ENCODE measurements at places on chromosomes 7 and 10.

GRCh38 chr10:69439350-69439739 lies 11.9 kb upstream of the TSPAN15 start:
- no peak for DNase-seq

DNA sequence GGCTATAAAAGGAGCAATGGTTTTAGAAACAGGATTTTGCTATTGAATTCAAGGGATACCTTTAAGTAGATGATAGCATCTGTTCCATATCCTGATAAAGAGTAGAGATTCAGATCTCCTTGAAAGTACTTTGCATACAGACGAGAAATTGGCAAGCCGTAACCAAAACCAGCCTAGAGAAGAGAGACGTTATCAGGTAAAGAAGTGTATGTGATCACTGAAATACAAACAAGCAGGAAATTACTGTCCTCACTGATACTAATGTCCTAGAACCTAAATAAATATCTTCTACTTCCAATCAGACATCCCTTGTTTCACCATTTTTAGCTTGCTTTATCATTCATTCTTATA lies 9.4 kb downstream of the PDK4 start:
- DNase-seq, result no peak

DNA sequence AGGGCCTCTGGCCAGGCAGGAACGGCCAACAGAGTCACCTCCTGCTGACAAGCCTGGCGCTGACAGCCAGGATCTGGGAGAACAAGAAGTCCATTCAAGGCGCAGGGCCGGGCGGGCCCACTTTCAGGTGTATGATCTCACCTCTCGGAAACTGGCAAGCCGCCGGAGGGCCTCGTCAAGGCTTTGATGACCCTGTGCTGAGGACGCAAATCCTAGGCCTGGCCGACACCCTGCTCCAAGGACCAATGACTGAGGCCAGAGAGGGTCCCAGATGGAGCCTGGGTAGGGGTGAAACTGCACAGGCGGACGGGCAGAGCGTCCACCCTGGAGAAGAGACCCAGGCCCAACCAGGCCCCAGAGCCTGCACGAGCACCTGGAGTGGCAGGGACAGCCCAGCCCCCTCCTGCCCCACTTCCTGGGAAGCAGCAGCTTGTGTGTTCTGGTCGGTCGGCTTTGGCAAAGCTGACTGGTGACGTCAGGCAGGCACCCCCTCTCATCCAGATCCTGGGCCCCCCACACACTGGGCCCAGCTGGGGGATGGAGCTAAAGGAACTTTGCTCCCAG lies 30.6 kb downstream of the MYL10 start:
- no peak for DNase-seq

DNA sequence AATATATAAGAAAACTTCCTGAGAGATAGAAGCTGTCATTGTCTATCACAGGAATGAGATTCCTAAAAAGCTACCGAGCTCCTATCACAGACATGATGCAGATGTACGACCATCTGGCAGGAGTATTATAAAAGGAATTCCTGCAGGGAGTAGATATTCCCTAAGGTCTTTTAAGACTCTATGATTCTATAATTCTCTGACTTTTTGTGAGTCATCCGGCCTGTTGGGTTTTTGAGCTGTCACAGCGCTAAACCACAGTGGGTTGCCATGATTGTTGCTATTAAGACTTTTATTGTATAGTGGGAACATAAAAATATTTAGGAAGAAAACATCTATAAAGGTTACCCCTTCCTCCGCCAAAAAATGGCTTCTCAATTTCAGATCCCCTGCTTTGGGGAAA lies 223.4 kb downstream of the BMPER start:
- DNase-seq, result peak; percentile 19

GRCh38 chr7:34869057-34869456 lies 168.2 kb downstream of the DPY19L1 start:
- DNase-seq, result no peak

DNA sequence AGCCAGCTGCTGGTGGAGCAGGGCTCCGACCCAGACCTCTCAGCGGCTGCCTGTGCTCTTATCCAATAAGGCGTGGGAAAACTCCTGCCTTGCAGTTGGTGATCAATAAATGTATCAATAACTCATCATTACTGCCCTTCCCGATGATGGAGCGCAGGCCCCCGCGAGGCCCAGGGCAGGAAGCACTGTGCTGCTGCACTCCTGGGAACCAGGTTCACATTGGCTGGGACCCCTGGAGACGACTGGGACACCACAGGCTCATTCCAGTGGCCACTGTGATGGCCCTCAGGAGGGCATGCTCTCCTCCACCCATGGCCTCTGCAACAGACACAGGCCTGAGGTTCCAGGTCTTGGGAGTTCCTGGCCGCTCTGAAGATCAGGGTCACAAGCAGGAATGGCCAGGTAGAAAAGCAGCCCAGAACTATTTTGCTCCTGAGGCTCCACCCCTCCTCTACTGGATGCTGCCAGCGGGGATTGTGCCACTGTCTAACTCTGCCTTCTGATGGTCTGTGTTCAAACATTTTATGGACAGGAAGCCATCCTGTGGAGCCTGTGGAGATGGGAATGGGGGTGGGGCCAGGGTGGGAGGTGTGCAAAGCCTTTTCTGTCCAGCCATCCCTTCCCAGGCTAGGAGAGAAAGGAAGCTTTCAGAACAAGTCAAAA lies 287.4 kb upstream of the ZMIZ1 start:
- no peak for DNase-seq

- DNase-seq, result no peak
Measured at GRCh38 chr10:20254078-20254477, 437.8 kb downstream of the PLXDC2 start.

- no peak for DNase-seq
Measured at GRCh38 chr7:29349362-29349761, 154.8 kb downstream of the CHN2 start.

GRCh38 chr7:18768256-18768655 lies 272.7 kb downstream of the HDAC9 start:
- no peak for DNase-seq

DNA sequence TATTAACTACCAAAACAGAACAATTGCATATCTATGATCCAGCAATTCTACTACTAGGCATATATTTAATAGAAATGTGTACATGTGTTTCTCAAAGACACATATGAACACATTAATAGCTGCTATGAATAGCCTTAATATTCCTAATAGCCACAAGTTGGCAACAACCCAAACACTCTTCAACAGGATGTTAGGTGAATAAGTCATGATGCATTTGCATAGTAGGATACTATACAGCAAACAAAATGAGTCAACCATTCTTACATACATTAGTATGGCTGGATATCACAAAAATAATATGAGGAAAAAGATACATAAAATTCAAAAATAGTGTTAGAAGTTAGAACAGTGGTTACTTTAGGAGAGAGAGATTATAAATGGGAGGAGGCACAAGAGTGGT lies 26.8 kb upstream of the ZNF746 start:
- no peak for DNase-seq

- no peak for DNase-seq
Measured at GRCh38 chr10:81532403-81532802, 342.6 kb upstream of the NRG3 start.

GRCh38 chr7:28815928-28816373 lies 142.2 kb downstream of the TRIL start:
- DNase-seq, result no peak

- no peak for DNase-seq
Measured at GRCh38 chr7:39211581-39211980, 233.9 kb downstream of the POU6F2 start.

DNA sequence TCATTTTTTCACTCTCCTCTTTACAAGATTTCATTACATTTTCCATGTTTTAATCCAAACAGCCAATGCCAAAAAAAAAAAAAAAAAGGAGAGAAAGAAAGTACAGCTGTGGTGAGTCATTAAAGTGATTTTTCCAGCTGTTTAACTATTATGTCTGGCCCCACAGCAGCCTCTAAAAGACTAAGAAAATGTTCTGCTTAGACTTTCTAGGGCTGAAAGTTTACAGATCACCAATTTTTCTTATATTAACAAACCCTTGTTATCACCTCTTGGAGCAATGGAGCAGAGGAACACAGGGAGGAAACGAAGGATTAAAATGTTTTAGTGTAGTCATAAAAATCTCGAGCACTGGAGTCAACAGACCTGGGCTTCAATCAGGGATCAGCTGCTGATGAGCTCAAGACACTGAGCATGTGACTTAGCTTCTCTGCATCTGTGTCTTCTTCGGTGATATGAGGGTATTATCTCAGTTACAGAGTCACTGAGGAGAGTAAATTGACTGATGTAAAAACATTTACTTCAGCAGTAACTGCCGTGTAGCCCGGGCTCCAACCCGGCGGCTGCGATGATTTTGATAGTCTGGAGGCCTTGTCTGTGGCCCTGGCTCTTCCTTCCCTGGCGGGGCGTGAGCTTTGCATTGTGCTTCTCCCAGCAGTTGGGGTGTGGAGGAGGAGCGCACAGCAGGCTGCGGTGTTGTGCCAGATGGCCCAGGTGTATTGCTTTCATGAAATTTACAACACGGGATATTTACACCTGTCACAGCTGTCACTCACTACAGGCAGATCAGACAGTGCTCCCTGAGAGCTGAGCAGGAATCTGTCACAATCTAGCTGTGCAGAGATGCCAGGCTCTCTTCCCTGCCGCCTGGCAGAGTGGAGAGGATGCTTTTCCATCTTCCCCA lies 298.3 kb upstream of the FZD8 start:
- DNase-seq, result no peak

- peak; percentile 50 for DNase-seq
Measured at GRCh38 chr10:122374237-122374858, at the start of gene PLEKHA1. Gene PLEKHA1 (plus strand): TSS chr10:122374708. CDS start chr10:122393201, 18,493 bp downstream.

DNA sequence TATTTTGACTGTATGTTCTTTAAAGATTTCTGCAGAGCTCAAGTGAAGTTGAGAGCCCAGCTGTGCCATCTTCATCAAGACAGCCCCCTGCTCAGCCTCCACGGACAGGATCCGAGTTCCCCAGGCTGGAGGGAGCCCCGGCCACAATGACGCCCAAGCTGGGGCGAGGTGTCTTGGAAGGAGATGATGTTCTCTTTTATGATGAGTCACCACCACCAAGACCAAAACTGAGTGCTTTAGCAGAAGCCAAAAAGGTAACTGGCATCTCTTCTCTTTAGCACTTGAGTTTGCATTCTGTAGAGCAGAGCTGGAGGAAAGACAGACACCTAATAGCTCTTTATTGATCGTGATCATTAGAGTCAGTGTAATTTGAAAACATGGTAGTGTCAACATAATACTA lies 33.7 kb downstream of the MCM10 start:
- no peak for DNase-seq

GRCh38 chr7:14936554-14936953 lies 34.0 kb upstream of the DGKB start:
- DNase-seq, result no peak

- DNase-seq, result no peak
Measured at GRCh38 chr7:26159243-26159642, 7.2 kb downstream of the NFE2L3 start.

DNA sequence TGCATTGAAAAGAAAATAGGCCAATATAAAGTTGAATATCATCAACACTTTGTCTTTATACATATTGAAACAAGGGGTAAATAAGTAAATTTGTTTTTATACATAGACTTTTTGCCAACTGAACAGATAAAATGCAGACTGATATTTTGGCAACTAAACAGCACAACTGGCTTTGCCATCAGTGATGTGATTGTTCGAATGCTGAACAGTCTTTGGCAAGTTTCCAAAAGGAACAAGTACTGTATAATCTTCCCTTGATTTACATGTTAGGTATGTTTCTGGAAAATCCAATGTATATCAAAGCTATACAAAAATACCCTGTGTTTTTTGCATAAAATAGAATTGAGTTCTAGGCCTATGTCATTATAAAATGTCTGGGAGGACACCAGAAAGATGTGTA lies 18.2 kb upstream of the ANKRD1 start:
- no peak for DNase-seq

DNA sequence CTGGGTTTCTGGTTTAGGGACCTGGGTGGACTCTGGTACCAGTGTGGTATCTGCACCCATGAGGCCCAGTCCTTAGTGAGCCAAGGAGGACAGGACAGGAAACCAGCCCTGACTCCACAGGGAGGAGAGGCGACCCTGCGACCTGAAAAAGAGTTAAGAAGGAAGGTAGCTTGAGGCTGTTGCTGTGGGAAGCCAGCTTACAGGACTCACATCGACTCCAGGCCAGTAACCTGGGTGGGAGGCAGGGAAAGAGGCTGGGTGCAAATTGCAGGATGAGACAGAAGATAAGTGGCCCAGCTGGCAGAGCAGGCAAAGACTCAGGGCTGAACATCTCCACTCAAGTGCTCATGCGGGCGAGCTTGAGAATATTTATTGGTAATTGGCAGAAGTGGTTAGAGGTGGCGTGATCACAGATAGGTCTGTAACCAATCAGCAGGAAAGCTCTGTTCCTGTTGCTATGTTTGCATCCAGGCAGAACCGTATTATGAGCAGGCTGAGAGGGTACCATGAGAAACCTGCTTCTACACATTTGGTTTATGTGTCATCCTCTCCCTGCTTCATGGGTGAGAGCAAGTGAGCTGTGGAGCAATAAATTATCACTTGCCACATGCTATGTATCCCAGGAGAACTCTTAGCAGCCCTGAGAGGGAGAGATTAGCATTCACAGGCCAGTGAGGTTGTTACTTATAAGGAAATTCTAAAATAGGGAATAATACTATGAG lies 11.0 kb downstream of the TLL2 start:
- DNase-seq, result no peak

GRCh38 chr7:17554341-17555015 lies 256.0 kb downstream of the AHR start:
- no peak for DNase-seq

GRCh38 chr10:132578287-132578951 lies 40.8 kb downstream of the INPP5A start:
- no peak for DNase-seq

- DNase-seq, result no peak
Measured at GRCh38 chr10:5206799-5207198, 10.2 kb downstream of the AKR1C4 start.

DNA sequence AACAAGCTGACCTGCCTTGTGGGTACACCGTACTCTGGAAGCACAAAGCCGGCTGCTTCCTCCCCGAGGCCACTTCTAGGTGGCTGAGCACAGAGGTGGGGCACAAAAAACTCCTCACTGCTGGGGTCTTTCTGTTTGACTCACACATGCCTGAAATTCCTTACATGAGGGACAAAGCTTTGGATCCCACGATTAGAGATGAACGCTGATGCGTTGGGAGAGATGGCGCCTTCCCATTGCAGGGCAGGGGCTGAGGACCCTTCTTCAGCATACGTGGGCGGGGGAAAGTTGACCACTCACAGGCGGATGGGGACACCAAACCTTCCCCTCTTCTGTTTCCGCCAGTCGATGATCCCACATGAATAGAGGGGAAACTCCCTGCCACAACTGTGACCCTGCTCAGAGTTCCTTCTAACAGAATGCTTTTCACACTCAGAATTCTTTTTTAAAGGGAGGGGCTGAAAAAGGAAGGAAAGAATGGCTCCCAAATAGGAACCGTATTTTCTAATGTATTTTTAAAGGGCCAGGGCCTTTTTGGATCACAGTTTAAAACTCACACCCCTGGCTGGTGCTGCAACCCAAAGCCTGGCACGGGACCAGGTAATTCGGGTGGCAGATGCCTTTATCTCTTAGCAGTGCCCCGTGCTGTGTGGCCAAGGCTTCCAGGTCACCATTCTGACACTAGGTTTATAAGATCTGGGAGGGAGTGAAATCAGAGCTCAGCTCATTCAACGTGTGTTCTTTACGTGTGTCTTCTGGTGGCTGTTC lies 134.0 kb downstream of the PRKAG2 start:
- DNase-seq, result no peak

GRCh38 chr7:106679153-106679931 lies 18.4 kb upstream of the CCDC71L start:
- no peak for DNase-seq

Measured in D721Med (cell line).